ENCODE measurements at places on chromosomes 3 and 15.

DNA sequence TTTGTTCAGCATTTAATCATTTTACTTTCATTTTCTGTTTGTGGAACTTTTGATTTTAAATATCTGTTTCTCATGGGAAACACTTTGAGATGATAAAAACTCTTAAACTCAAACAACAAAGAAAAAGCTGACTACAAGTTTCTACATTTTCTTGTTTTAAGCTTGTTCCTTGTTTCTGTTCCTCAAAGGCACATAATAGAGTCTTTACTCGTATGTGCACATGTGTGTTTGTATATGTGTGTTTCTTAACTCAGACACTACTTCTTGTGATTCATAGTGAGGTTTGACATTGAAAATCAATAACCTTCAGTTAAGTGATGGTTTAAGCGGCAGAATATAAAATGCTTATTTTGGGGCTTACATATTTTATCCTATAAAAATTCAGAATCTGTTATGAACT is 786.7 kb upstream of the EPHA6 start:
- no peak for DNase-seq

- no peak for DNase-seq
Observed at GRCh38 chr3:172384836-172385235, 63.4 kb downstream of the GHSR start.

DNA sequence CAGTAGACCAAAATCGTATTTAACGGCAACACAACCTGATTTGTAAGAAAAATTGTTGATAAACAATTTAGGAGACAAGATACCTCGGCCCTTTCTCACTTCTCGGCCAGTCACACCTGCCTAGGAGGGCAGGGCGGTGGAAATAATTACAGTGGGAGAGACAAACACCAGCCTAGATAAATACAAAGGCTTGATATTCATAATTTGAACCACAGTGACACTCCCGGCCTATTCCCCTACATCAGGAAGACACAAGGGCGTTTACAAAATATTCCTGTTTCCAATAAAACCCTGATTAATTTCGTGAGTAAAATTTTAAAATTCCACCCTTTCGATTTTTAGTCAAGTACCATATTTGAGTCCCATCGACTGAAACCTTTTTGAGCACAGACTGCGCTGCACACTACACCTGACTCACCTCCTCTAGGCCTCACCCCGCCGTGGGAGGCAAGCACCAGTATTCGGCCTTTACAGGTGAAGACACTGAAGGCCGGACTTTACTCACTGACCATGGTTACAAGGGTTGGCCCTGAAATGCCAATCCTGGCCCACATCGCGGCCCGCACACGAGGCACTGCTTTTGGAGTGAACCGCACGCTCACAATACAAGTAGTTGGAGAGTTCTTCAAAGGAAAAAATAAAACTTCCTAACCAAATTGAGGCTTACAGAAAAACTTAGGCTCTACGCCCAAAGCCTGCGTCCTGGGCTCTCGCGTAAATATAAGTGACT is 794 bp downstream of the ARPP19 start:
- DNase-seq = no peak

DNA sequence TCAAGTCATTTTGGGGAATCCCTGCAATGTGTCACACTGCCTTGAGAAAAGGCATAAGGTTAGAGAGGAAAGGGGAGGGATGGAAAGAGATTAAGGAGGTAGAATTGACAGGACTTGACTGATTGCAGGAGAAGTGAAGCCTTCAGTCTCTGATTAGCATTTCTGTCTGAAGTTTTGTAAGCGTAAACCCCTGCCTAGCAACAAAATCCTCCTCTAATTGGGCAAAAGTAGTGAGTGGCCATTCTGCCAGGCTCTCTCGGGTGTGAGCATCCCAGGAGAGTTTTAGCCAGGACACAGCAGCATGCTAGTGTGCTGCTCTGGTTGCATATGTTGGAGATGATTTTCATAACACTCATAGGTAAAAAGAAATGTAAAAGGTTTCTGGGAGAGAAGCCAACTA is 117.0 kb upstream of the MRPL3 start:
- DNase-seq = no peak

- DNase-seq = peak; percentile 19
Observed at GRCh38 chr15:56871867-56872266, 46.6 kb upstream of the TCF12 start.

DNA sequence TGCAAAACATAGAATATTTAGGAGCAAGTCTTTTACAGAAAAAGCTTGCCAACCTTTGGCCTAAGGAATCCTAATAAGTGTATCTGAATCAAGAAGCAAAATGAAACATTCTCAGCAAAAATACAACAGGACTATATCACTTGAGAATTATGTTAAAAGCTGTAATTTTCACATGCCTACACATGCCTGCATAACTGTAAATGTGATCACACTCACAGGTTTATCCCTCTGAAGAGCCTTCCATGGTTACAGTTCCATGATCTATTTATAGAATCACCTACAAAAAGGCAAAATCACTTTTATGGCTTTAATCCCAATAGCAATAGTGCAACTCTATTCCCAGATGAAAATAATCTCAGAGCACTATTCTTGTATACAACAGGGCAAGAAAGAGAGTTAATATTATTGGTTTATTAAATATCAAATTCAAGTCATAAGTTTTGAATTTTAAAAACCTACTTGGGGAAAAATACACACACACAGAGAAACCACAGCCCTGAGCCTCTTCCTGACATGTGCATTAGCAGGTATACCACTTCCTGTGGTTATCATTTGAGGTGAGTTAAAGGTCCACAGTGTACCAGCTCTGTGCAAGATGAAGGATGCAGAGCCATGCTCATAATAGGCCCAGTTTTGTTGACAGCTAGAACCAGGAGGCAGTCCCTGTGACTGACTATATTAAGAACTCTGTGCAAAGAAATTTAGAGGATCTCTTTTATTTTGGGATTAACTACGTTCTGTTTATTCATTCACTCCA is 252.5 kb upstream of the TGFBR2 start:
- no peak for DNase-seq

DNA sequence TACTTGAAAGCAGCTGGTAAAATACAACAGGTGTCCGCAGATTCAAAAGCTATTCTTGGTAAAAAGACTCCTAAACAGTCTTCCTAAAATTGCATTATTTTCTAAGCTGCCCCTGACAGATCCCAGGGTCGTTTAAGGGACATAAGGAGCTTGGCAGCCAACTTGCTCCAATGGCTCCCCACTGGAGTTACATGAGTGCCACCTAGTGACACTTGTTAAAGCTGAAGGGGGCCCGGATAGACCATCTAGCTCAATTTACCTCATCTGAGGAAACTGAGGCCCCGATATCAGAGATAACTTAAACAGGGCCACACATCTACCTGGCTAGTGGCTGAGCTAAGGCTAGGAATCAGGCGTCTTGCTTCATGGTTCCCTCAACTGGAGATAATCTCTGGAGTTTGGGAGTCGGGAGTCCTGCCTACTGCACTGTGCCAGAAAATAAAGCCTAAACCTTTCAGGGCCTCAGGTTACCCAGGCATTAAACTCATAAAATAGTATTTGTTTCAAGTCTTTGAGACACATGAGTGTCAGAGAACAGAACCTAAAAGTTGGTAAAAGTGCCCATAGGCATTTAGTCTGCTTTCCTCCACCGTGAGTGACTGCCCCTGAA is 6.5 kb upstream of the TBC1D23 start:
- peak; percentile 41 for DNase-seq

- DNase-seq = no peak
Observed at GRCh38 chr3:167120828-167121227, 259.3 kb downstream of the ZBBX start.

DNA sequence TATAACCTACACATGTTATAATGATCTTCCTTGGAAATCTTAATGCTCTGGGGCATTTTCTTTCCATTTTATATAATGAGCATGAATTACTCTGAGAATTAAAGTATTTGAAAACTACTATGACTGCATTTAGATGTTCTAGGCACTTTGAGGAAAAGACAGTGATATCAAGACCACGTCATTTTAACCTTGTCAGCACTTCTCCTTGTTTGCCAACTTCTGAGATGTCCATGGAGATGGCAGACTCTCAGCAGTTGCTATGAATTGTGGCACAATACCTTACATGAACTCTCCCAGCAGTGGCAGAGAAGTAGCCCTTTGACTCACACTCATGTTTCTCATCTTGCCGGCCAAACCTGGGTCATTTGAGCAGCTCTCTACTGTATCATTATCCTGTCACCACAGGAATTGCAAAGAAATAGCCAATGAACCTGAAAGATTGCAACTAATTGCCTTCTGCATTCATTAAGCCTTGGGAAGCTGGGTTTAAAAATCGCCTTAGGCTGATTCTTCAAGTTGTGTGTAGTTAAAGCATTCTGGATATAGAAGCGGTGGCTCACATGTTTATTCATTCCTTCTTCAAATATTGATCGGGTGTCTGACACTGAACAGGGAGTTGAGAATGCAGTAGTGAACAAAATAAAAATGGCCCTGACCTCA is 272.2 kb upstream of the CFAP20DC start:
- DNase-seq = no peak

GRCh38 chr3:133869586-133869985 is 26.1 kb downstream of the RAB6B start:
- no peak for DNase-seq

All from globus pallidus (tissue), 1 donor.